ENCODE measurements at places on chromosomes 2 and 18.

DNA sequence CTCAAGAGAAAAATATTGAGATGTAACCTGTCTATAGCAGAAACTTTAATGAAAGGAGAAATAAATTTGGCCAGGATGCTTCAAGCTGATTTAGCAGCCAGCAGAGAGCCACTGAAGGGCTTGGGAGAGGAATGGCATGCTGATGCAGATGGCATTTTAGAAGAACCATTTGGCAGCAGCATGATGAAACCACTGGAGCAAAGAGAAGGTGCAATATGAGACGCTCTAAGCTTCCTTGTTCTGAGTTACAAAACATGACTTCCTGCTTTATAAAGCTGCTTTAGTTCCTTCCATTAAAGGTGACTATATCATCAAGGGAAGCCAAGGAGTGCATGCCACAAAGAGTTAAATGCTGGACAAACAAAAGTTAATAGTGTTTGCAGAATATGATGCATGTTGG lies 189.7 kb downstream of the PID1 start:
- DNase-seq, result no peak

DNA sequence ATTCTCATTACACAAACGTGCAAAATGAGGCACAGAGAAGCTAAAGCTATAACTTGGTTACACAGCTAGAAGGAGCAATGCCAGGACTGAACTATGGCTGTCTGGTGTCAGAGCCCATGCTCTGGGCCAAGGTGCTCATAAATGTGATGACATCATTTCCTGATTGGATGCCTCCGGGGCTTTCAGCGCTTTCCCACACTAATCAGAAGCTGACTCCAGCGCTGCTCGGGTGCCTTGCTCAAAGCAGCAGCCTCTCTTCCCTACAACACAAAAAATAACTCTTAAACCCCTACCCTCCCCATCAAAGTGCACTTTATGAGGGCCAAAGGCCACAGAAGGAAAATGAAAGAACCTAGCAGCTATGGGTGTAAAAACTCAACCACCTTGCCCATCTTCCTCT lies 90.7 kb downstream of the STK39 start:
- no peak for DNase-seq

- DNase-seq, result no peak
Observed at GRCh38 chr2:234754126-234754525, 197.7 kb upstream of the SH3BP4 start.

GRCh38 chr18:56062931-56063330 lies 474.9 kb upstream of the TCF4 start:
- DNase-seq, result no peak

DNA sequence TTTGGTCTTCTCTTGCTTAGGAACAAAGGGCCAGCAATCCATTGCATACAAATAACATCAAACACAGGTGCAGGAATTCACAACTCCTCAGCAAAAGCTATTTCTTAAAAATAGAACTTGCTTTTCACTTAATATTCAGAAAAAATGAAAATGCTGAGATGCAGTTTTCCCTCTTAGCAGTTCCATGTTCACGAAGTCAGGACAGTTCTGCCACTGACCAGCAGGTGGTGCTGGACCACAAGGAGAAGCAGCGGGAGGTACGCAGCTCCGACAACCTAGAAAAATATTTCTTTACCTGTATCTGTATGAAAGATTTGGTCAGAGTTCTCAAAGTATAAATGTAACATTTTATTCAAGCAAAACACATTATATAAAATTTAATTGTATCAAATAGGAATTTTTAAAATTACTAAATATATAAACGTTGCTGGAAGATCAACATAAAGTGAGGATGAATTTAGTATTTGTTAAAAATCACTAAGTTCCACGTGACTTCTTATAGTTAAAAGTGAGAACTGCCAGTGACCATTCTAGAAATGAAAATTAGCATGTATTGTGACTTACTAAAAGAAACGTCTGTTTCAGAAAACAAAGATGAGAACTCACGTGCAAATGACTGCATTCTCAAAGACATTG lies 48.8 kb downstream of the ADNP2 start:
- DNase-seq, result peak; percentile 11

DNA sequence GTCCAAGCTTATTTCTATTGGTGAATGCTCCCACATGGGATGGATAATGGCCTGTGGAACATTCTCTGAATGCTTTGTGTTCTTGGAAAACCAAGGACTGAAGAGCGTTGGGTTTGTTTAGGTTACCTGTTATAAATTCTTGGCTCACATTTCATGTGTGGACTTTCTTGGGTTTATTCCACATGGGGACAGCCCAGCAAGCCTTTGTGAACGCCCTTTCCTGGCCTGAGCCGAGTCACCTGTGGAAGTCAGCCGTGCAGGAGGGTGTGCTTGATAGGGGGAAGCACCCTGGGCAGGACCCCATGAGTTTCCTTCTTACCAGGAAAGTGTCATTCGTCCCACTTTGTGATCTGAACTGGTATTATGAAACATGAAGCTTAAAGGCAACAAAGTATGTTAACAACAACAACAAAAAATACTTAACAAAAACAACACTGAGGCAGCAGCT lies 4.1 kb downstream of the RAB31 start:
- no peak for DNase-seq

DNA sequence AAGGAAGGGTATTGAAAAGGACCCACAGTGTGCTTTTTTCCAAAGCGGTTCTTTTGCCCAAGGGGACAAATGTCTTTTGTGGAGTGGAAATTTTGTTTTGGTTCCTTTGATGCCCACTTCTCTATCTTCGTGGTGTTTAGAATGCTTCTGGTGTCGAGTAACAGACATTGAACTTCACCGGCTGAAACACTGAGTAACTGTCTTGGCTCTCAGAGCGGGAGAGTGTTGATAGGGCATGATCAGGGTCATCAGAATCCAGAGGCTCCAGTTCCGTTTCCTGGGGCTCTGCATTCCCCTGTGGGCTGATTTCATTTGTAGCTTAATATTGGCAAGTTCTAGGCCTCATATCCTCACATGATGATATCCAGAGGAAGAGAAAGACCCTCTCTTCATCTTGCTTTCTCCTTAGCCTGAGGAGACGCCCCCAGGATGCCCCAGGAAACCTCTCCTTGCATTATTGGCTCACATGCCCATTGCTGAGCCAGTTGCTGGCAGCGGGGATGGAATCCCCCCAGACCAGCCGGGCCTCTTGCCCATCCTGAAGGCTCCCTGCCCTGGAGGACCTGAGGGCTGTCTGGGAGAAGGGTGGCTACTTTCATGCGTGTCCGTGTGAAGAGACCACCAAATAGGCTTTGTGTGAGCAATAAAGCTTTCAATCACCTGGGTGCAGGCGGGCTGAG lies 27.9 kb upstream of the AGFG1 start:
- no peak for DNase-seq

DNA sequence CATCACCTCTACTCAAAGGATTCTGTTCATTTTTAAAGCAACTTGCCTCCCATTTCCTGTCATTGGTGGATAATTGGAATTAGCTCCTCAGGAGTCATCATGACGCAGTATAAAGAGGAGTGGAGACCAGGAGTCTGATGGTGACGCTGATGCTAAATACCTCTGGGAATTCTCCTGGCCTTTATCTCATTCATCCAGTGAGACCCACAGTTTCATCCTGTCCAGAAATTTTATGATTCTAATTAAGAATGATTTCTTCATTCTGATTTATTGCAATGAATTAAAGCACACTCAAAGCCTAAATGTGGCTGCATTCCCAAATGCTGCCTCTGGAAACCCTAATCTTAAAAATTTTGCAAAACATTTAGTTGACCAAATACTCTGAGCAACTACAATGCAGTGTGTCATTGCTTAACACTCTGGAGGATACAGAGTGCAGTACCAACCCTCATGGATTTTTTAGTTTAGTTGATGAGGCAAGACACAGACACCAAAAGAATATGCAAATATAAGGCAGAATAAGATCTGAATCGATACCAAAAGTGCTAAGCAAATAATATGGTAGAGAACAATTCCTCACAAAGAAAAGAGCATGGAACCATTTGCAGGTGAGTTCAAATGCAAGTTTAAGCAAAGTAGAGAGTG lies 236.2 kb downstream of the ETAA1 start:
- DNase-seq, result no peak

DNA sequence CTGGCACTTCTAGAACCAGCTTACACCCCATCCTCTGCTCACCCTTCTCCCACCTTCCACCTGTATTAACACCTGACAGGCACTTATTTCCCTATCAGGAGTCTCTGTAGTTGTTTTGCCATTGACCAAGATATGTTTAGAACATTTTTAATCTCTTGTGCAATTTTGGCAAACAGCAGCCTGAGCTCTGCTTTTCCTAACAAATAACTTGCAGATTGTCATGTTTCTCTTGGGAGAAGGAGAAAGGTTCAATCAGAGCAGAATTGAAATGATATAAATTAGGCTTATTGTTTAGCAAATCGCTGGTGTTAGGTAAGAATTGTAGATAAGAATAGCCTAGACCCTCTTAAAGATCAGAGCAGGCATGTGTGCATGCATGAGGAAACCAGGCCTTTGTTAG lies 225.5 kb downstream of the PARD3B start:
- no peak for DNase-seq

GRCh38 chr2:62222674-62223073 lies 26.8 kb downstream of the B3GNT2 start:
- DNase-seq, result no peak

DNA sequence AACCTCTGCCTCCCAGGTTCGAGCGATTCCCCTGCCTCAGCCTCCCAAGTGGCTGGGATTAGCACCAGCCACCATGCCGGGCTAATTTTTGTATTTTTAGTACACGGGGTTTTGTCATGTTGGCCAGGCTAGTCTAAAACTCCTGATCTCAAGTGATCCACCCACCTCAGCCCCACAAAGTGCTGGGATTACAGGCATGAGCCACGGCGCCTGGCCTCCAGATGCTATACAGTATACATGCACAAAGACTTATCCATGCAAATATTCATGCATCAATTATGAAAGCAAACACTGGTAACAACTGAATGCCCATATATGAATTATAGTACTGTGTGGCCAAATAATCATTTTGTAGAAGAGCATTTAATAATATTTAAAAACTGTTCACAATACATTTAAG lies 36.0 kb upstream of the SOS1 start:
- DNase-seq, result no peak

GRCh38 chr2:71492112-71492511 lies 38.8 kb downstream of the DYSF start:
- DNase-seq, result no peak

DNA sequence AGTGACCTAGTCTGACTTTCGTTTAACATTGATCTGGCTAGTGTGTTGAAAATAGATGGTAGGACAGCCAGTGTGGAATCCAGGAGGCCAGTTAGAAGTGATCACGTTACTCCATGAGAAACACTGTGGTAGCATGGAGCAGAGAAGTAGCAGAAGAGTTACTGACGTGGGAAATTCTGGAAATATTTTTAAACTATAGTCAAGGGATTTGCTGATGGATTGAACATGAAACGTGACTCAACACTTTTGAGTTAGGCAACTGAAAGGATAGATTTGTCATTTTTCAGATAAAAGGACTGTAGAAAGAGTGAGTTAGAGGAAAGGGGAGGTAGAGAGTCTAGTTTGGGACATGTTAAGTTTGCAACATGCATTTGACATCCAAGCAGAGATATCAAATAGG lies 130.4 kb downstream of the IRS1 start:
- DNase-seq, result no peak

DNA sequence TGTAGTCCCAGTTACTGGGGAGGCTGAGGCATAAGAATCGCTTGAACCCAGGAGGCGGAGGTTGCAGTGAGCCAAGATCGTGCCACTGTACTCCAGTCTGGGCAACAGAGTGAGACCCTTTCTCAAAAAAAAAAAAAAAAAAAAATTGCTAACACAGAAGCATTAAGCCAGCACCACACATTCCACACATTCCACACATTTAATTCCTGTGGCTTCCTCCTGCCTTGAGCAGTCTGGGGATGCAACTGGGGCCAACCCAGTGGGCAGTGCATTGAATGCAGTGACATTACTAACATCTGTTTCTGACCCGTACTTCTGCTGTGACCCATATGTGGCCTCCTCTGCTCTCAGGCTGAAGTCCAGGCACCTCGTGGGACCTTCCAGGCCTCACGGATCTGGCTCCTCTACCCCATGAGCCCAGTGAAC lies 107.0 kb downstream of the BCL2L11 start:
- DNase-seq, result no peak

- no peak for DNase-seq
Observed at GRCh38 chr2:27929916-27930486, 39.5 kb downstream of the BABAM2 start.

- no peak for DNase-seq
Observed at GRCh38 chr18:75869162-75869561, 441.7 kb upstream of the SMIM21 start.

DNA sequence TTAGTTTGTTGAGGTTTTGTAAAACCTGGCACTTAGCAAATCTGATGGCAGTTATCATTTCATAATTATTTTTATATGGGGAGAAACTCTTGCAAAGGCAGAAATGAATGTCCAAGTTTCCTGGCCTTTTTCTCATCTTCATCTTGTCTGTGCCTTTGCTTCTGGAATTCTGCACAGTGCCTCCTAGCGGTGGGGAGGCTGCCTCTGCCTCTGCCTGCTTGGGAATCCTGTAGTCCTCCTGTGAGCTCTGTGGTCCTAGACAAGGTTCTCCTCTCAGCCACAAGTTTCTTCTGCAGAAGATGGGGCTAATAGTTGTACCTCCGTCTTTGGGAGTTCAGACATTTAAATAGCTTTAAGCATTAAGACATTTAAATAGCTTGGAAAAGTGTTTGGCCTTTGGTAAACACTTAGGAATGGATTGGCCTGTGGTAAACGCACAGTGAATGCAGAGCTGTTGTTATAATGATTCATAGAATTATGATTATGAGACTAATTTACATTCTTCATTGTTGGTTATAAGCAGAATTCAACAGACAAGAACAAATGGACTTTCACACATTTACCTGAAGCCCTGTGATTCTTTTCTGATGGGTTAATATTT lies 101.2 kb downstream of the ZNF236 start:
- no peak for DNase-seq

DNA sequence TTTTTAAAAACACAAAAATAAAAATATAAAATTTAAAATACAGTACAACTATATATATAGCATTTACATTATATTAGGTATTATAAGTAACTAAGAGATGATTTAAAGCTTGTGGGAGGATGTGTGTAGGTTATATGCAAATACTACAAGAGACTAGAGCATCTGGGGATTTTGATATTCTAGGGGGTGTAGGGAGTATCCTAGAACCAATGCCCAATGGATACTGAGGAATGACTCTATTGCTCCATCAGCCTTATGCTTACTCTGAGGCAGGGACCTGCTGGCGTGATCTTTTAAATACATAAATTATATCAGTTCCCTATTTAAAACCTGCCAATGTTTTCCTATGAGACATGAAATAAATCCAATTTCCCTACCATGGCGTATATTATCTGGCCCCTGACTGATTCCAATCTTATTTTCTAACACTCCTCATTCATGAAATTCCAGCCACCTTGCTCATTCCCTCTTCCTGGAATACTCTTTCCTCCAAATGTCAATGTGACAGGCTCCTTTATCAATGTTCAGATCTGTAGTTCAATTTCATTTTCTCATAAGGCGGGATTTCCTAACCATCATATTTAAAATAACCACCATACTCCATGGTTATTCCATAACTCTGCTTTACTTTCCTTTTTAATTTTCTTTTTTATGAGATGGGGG lies 22.2 kb downstream of the SP3 start:
- no peak for DNase-seq

DNA sequence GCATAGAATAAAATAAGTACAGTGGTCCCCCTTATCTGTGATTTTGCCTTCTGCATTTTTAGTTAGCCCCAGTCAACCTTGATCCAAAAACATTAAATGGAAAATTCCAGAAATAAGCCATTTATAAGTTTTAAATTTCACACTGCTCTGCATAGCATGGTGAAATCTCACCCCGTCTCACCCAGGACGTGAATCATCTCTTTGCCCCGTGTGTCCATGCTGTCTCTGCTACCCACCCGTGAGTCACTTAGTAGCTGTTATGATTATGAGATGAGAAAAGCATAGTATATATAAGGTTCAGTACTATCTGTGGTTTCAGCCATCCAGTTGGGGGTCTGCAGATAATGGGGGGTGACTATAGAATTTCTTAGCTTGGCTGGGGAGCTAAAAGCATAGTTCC lies 67.3 kb downstream of the RHBDD1 start:
- DNase-seq, result no peak
